Daoy (cell line): ENCODE measurements at places on chromosomes 4 and X.

DNA sequence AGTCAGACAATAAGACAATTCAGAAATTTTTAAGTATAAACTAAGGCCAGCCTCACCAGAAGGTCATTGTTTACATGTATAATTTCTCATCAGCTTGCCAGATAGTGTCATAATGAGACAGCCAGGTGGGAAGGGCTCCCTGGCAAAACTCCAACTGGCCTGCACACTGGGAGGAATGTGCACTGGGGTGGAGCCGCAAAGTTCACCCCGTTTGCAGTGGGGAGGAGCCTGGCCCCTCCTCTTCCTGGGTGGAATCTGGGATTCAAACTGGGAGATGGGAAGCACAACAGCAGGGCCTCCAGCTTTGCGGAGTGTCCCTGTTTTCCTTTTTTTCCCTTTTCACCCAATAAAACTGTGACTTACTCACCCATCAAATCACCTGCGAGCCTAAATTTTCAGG is 329.9 kb downstream of the SMARCA1 start:
- DNase-seq = no peak

DNA sequence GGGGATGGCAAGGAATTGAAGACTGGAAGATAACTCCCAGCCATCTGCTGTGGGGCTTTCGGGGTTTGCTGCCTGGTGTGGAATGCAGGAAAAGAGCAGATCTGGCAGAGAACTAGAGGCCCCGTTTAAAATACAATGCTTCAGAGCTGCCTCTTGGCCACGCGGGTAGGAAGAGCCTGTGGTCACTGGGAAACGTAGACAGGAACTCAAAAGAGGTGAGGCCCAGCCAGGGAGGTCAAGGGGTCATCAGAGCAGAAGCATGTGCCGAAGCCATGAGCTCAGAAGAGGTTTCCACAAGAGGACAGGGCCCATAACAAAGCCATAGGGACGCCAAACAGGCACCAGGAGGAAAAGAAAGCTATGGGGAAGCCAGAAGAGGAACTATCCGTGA is 14.5 kb upstream of the STS start:
- DNase-seq = no peak

GRCh38 chrX:107713203-107713542 is 62.4 kb downstream of the TSC22D3 start:
- DNase-seq = no peak

- peak; percentile 37 for DNase-seq
Observed at GRCh38 chr4:24686866-24687692, 102.7 kb upstream of the DHX15 start.

- no peak for DNase-seq
Observed at GRCh38 chr4:55458611-55459010, 62.9 kb downstream of the TMEM165 start.

GRCh38 chr4:34633241-34633640 is 1611.1 kb downstream of the ARAP2 start:
- DNase-seq = no peak
